ENCODE measurements at places on chromosomes 13 and 19. TPM values are rescaled to one million over a fixed set of nuclear protein-coding genes. Genes with fewer than 3 reads are reported as not detected.

DNA sequence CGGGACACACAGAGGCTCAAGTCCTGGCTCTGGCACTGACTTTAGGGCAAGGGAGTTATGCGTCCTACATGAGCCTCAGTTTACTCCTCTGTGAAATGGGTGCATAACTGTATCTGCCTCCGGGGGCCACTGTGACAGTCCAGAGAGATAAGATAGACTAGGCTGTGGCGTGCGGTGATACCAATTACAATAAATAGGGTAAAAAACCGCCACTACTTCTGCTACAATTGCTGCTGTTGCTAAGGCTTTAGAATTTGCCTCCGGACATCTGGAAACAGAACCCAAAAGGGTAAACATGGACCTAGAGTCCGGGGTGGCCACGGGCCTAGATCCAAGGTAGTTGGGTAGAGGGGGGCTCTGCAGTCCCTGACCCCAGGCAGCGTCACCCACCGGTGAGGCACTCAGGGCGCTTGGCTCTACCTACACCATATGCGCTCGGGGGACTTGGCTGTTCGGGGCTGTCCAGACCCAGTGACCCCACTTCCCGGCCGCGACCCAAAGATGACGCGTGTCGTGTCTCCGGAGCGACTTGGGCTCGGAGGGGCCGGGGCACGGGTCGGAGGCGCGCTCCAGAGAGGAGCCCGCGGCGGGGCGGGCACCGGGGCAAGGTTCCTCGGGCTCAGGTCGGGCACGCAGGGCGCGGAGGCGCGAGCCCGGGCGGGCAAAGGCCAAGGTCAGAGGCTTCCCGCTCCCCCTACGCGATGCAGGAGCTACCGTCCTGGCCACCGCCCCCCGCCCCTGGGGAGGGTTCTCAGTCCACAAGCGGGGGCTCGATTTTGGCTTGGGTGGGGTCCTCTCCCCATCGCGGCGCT lies 1.1 kb downstream of the INSR start:
- DNase-seq, result no peak

SIAH3 gene
- polyA plus RNA-seq, result 0.03 TPM

POSTN gene
- not detected for polyA plus RNA-seq

- DNase-seq, result peak; percentile 35
Measured at GRCh38 chr19:18073197-18073596, 13.5 kb downstream of the IL12RB1 start.

- DNase-seq, result no peak
Measured at GRCh38 chr13:110227864-110228643, 78.9 kb downstream of the COL4A1 start.

DNA sequence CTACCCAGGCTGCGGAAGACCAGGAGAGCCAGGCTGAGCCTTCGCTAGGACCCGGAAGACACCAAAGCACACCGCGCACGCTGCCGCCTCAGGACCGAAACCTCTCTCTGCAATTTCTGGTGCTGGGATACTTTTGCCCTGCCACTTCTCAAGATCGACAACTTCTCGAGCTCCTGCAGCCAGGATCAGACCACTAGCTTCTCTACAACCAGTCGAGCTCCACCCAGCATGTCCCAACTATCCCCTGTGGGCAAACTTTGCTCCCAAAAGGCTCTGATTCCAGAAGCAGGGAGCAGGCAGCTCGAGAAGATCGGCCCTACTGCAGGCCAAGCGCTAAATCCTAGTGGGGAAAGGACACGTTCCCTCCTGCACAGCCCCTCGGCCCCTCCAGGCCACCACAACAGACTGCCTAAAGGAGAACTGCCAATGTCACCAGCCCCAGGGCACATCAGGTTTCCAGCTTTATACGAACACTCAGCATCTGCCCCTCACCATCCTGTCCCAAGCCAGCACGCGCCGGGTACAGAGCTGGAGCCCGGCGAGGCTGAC lies 979 bp downstream of the AKAP8 start:
- DNase-seq, result peak; percentile 48

GRCh38 chr19:34979819-34980640 lies 16.0 kb upstream of the ZNF792 start:
- DNase-seq, result no peak

GRCh38 chr13:104571161-104571892 lies 1505.1 kb upstream of the SLC10A2 start:
- no peak for DNase-seq

DNA sequence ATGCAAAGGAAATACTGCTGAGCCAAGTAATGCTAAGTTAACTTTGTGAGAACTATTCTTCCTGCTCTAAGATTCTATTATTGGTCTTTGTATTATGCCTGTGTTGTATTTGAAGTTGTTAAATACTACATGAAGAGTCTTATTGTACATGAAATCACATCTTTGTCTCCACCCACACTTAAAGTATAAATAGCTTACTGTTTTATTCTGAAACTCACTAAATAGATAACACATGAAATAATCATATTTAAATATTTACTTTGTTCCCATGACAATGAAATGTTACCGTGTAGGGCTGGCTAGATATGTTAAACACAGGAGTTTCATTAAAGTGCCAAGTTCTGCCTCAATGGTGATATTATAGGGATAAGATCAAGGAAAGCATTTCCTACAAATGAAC lies 562.1 kb upstream of the ATXN8OS start:
- no peak for DNase-seq

- peak; percentile 48 for DNase-seq
Measured at GRCh38 chr19:39413272-39413910, 922 bp downstream of the PLEKHG2 start.

DNA sequence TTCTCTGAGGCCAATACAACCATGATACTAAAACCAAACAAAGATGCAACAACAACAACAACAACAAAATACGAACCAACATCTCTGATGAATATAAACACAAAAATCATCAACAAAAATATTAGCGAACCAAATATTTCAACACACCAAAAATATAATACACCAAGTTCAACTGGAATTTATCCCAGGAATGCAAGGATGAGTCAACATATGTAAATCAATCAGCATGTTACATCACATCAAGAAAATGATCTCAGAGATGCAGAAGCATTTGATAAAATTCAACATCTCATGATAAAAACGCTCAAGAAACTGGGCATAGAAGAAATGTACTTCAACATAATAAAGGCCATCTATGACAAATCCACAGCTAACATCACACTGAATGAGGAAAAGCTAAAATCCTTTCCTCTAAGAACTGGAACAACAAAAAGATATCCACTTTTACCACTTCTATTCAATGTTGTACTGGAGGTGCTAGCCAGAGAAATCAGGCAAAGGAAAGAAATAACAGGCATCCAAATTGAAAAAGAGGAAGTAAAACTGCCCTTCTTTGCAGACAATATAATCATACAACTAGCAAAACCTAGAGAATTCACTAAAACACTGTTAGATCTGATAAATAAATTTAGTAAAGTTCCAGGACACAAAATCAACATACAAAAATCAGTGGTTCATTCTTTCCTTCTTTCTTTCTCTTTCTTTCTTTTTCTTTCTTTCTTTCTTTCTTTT lies 2448.7 kb upstream of the PCDH20 start:
- no peak for DNase-seq

MYH14 gene
- not detected for polyA plus RNA-seq

DNA sequence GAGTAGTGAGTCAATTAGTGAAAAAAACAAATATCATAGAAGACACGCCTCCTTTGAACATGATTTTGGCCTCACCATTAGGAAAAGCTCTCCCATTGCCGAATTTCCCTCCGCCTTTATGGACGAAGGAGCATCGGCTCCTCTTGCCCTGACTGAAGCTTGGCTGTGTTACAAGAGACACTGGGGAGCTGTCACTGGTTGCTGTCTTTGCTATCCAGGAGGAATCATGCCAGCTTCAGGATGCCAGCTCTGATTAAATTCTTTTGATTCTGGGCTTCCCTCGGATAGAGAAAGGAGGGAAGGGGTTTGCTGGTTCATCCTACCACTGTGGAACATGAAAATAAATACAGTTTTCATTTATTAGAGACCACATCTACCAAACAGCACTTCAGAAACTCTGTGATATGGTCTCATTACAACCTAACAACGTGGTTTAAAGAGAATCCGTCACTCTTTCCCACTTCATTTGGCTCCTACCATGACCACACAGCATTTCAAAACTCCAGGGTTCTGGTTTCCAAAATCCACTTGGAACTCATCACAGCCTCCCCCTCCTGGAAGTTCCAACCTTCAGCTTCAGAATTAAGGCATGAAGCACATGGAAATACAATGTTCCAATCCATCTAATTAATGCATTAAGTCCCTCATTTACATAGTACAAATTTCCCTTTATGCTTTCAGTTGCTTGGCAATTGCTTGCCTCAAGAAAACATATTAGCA lies 446.0 kb downstream of the EFNB2 start:
- no peak for DNase-seq

DNA sequence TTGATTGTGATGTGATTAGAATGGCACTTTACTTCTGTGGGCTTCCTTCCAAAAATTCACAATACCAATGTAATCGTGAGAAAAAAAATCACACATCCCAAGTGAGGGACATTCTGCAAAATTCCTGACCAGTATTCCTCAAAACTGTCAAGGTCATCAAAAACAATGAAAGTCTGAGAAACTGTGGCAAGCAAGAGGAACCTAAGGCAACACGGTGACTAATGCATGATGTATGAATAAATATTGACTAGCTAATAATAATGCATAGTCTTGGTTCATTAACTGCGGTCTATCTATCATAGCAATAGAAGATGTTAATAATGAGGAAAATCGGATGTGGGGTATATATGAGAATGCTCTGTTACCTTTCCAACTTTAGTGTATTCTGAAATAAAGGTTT lies 159.0 kb downstream of the RFC3 start:
- DNase-seq, result no peak

DNA sequence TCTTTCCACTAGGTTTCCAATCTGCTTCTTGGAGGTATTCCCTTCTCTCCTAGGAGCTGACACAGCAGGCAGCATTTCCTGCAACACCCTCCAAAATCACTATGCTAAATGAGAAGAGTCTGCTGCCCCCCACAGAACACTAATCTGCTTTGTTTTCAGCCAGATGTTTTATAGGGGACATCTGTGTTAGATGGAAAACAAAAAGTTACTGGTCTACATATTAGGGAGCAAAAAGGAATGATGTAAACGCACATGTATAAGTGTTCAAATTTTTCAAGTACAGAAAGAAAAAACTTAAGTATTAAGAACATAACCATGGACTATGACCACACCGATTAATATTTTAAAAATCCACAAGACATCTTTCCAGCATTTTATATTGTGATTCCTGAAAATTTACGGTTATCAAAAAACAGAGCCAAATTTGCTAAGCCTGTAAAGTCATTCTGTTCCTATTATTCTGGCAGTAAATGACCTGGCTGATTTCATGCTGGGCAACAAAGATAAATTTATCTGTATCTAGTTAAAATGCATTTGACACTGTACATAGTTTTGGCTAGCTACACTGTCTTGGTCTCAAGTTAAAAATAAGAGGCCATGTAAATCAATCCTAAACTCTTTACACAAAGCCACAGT lies 63.3 kb downstream of the DCLK1 start:
- DNase-seq, result no peak

- no peak for DNase-seq
Measured at GRCh38 chr13:23687614-23688013, 117.4 kb downstream of the TNFRSF19 start.

ZNF175 gene
- polyA plus RNA-seq, result 3.8 TPM

DNA sequence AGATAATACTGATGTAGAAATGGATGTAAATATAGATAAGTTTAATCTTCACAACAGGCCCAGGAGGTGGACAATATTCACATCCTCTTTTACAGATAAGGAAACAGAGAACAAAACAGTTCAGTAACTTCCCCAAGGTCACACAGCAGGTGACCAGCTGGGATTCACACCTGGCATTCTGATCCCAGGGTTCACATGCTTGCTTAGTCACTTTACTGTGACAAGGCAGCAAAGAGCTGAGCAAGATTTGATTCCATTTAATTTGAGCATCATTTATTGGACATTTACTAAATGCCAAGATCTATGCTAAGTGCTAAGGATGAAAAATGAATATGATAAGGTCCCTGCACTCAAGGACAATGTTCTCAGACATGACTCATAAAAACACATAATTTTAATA lies 94.1 kb upstream of the STARD13 start:
- no peak for DNase-seq

DNA sequence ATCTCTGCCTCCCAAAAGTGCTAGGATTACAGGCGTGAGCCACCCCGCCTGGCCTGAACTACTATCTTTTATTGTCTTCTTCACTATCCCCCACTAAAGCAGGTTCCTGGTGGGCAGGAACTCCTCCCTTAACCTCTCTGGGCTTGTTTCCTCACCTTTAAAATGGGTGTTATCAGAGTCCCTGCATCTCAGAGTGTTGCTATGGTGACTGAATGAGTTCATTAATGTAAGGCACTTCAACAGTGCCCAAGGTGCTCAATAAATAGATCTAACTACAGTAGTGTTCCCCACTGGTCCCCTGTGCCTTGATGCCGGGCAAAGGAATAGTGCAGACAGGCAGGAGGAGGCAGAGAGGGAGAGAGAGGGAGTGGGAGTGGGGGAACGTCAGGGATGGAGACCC lies 20.5 kb downstream of the CCDC97 start:
- peak; percentile 39 for DNase-seq

DNA sequence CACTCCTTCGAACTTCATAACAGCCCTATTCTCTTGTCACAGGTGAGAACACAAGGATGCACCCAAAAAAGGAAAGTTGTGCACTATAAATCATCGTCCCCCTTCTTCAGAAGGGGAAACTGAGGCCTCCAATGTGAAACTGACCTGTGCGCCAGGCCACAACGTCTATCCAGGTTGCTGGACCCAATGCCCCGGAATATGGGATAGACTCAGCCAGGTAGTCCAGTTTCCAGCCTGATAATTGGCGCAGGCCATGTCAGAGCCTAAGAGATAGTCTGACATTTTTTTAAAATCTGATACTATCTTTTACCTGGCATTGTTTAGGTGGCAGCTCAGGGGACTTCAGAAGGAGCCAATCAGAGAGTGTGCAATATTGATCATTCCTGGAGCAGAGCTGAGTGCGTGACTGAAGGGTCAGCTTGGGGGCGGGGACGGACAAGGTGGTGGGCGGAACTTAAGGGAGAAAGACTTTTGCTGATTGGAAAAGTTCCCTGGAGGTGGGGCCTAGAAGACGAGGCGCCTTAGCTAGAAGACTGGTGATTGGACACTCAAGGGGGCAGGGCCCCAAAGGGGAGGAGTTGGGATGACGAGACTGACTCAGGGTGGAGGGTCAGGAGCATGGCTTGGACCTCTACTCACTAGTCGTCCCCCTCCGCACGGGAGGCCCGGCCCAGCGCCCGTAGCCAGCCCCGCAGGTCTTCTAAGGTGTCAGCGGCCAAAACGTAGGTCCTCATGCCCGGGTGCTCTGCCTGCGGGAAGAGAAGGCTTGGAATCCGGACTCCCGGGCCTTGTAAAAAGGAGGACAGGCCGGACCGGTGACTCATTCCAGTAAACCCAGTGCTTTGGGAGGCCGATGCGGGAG lies 8.5 kb downstream of the PLEKHA4 start:
- DNase-seq, result no peak

- no peak for DNase-seq
Measured at GRCh38 chr19:19847781-19848180, 17.9 kb upstream of the ZNF253 start.

- peak; percentile 46 for DNase-seq
Measured at GRCh38 chr13:101127741-101128353, 288.5 kb downstream of the NALCN start.

GRCh38 chr13:113859311-113860050 lies 4.4 kb downstream of the GAS6 start:
- DNase-seq, result no peak

GATAD2A gene
- polyA plus RNA-seq, result 8.1 TPM
